Left ventricle myocardium superior (tissue), 1 donor: ENCODE measurements at places on chromosomes 11 and 22.

GRCh38 chr11:112580864-112581263, 320.2 kb upstream of the PLET1 start:
- DNase-seq, result no peak

DNA sequence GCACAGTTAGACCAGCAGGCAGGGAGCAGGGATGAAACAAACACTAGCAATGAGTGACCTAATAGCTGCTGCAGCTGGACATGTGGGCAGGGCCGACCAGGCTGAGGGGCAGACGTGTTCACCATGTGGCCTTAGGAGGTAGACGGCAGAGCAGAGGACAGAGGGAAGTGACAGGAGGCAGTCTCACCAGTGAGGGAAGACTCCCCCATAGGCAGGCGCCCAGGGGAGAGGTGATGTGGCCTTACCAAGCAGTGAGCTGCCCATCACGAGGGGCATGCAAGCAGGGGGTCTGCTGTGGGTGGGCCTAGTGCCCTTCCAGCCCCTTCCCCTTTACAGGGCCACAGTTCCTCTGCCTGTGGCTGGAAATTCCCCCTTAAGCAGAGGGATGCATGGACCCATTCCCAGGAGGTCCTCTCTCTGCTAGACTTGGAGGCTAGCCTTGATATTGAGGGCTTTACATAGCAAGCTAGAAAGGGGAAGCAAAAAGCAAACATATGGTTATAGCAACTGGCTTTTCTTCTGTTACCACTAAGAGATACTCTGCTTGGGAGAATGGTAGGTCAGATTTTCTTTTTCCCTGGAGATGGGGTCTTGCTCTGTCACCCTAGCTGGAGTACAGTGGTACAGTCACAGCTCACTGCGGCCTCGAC, 67.6 kb downstream of the MPPED1 start:
- no peak for DNase-seq

- DNase-seq, result no peak
Observed at GRCh38 chr11:101083335-101083734, 46.3 kb downstream of the PGR start.

- no peak for DNase-seq
Observed at GRCh38 chr22:41308054-41308453, 6.7 kb downstream of the ZC3H7B start.

GRCh38 chr22:45783690-45784089, 112.1 kb downstream of the ATXN10 start:
- DNase-seq, result no peak

DNA sequence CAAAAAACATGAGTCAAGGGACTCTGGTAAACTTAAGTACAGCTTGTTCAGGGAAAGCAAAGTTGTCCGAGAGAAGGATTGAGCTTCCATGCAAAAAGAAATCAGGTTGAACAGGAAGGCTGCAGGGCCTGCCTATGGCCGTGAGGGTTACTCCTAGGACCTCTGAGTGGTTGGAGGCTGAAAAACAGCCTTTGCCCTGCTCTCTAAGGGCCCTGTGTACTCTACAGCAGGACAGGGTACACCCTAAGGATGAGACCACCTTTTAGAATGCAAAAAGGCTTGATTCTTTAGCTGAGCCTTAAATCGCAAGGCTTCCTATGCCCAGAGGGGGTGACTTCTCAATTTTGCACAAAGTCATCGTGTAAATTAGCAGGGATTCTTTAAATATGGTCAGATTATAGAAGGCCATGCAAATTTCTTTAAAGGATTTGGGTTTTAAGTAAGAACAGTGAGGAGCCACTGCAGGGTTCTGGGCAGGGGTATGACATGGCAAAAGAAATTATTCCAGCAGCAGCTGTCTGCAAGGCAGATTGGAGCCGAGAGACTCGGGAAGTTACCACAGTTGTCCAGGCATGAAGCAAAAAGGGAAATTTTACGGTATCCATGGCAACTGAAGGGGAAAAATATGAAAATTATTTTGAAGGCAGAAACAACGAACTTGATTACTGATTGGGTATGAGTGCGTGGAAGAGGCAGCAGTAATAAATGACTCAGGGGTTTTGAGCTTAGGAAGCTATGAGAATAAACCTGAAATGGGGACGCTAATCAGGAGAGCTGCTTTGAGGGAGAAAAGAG, 91.8 kb downstream of the FAM76B start:
- DNase-seq, result no peak
